ENCODE measurements at places on chromosomes 5 and 9. TPM values are rescaled to one million over a fixed set of nuclear protein-coding genes. Genes with fewer than 3 reads are reported as not detected.

Gene C9orf40
- 13.4 TPM for total RNA-seq

Gene PDE4D
- 38.8 TPM for total RNA-seq

Gene ANKRD31
- total RNA-seq, result 1.3 TPM

Gene DND1
- total RNA-seq, result 3.3 TPM

Gene NPR3
- not detected for total RNA-seq

Gene FST
- 0.34 TPM for total RNA-seq

Gene CAVIN4
- total RNA-seq, result not detected

Gene MCTP1
- 5.8 TPM for total RNA-seq

Gene FNIP1
- total RNA-seq, result 41.2 TPM

Gene HAUS6
- 19.8 TPM for total RNA-seq

Gene UNC5A
- total RNA-seq, result not detected

Gene MTRR
- 70.2 TPM for total RNA-seq

Gene POLR3G
- total RNA-seq, result 1.8 TPM

Gene PCSK1
- not detected for total RNA-seq

Gene TAF11L10
- not detected for total RNA-seq

Gene PCDHB15
- not detected for total RNA-seq

Gene TNFSF8
- 35.5 TPM for total RNA-seq

Gene TAF1L
- 0.05 TPM for total RNA-seq

Gene NKD2
- total RNA-seq, result not detected

Gene MLANA
- total RNA-seq, result not detected

Gene PCDHB7
- total RNA-seq, result not detected

Gene CER1
- not detected for total RNA-seq

Gene C5orf58
- total RNA-seq, result not detected

Gene PCDHB11
- not detected for total RNA-seq

Gene MSMP
- 0.48 TPM for total RNA-seq

Gene F2RL2
- total RNA-seq, result not detected

Gene PDE6A
- not detected for total RNA-seq

Gene SDHA
- total RNA-seq, result 120 TPM

Gene LHX3
- total RNA-seq, result not detected

Gene CNOT6
- 30.0 TPM for total RNA-seq

Gene OTULINL
- 44.7 TPM for total RNA-seq

Gene NR2F1
- not detected for total RNA-seq

Gene CARTPT
- not detected for total RNA-seq

Gene PSIP1
- 116 TPM for total RNA-seq

Gene GPR21
- total RNA-seq, result 1.7 TPM

Gene ZBED3
- 2.5 TPM for total RNA-seq

Gene SLC6A3
- total RNA-seq, result not detected

Gene GABRA6
- not detected for total RNA-seq

Gene LRRC14B
- total RNA-seq, result not detected

Gene SLC4A9
- not detected for total RNA-seq
